Type B pancreatic cell (in vitro differentiated cells): ENCODE measurements at places on chromosomes 2 and 18. TPM values are rescaled to one million over a fixed set of nuclear protein-coding genes. Genes with fewer than 3 reads are reported as not detected.

BMP10 gene
- total RNA-seq, result 0.36 TPM in 1 of 2 replicates, not detected in the other

DNA sequence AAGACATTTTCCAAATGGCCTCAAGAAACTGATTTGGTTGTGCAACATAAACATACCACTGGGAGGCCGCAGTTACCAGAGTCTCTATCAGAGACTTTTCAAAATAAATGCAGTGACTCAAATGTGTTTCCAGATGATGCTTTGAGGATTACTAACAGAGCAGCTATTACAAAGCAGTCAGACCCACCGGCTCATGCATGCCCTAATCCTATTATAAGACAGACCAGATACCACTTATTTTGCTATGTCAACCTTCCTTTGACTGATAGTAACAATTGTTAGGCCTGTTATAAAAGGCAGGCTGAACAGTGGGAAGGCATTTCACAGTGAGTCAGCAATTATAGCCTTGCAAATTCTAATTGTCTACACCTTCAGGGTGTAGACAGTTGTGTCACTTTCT is 217.7 kb downstream of the LRRTM1 start:
- DNase-seq, result no peak

DNA sequence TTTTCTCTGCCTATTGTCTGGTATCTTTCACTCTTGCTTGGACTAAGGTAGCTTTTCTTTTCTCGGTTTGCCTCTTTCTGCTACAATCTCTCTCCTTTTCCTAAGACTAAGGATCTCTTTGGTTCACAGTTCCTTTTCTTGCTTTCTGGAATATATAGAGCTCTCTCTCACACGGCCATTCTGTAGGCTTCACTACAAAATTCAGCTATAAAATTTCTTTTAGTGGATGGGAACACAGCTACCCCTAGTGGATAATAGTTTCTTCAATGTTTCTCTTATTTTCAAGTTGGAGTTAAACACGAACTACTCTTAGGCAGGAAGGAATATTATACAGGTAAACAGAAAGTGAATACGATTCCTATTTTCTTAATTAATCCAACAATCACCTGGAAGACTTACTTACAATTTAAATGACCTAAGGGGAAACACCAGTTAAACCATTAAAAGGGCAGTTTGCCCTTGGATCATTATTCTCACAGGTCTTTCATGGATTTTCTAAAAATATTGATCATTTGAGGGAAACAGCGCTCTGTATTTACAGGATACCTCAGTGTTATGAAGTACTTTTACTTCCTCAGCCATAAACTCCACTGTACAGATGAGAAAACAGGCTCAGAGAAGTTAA is 140.5 kb downstream of the LRP2 start:
- DNase-seq, result no peak

DNA sequence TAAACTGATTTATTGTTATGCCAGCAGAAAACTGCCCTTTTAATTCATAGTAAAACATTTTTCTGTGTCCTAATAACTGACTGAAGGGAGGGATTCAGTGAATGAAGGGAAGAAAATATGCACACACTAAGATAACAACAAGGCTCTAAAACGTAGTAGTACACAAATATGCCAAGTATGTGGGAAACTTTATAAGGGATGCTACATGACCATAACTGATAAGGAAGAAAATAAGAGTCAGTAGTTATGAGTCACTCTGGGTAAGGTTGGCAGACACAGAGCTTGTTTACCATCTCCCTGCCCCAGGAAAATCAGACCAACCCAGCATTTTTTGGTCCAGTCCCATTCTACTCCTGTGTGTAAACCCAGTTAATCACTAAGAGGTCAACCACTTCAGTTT is 124.2 kb downstream of the RPRM start:
- DNase-seq, result no peak

- DNase-seq, result no peak
These were observed 27.0 kb upstream of the LPIN1 start for GRCh38 chr2:11719230-11719977.

PROKR1 gene
- 0.10 and 0.41 TPM in 2 replicates for total RNA-seq

GRCh38 chr2:195795879-195796278 is 138.9 kb downstream of the SLC39A10 start:
- no peak for DNase-seq

- DNase-seq, result no peak
These were observed 540.9 kb upstream of the NRP2 start for GRCh38 chr2:205141381-205141780.

DNA sequence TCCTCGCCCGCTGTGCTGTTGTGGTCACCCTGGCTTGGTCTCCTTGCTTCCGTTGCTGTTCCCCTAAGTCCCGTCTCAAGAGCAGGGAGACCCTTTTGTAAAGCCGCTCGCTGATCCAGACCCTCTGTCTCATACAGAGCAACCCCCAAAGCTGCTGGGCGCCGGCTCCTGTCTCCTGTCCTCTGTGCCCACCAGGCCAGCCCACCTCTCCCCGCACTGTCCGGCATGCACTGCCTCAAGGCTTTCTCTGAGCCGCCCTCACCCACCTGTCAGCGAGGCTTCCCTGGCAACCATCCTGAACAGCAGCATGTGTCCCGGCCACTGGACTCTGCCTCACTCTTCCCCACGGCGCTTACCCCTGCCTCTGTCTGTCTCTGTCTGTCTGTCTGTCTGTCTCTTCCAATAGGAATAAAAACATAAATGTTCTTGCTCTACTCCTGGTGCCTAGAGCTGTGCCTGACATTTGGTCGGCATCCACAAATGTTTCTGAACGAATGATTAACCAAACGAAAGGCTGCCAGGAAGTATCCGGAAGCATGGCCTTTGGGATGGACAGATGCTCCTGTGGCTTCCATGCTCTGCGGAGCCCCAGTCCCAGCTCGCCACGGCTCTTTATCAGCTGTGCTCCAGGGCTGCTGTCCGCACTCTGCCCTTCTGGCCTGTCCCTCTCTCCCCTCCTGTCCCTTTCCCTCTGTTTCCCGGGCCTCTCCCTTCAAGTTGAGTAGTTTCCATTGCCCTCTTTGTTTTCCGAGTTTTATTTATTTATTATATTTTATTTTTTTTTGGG is 7.8 kb downstream of the COLEC11 start:
- DNase-seq, result no peak

GRCh38 chr2:74917702-74918619 is 40.5 kb upstream of the POLE4 start:
- no peak for DNase-seq

DNA sequence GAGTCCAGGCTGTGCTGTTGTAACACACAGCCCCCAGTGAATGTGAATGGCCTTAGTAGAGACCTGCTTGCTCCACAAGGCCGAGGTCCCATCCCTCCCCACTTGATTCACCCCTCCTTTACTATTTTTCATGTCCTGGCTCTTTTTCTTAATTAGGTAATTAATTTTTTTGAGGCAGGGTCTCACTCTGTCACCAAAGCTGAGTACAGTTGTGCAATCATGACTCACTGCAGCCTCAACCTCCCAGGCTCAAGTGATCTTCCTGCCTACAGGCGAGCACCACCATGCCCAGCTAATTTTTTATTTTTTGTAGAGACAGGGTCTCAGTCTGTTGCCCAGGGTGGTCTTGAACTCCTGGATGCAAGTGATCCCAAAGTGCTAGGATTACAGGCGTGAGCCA is 19.3 kb downstream of the FBLN7 start:
- no peak for DNase-seq

DNA sequence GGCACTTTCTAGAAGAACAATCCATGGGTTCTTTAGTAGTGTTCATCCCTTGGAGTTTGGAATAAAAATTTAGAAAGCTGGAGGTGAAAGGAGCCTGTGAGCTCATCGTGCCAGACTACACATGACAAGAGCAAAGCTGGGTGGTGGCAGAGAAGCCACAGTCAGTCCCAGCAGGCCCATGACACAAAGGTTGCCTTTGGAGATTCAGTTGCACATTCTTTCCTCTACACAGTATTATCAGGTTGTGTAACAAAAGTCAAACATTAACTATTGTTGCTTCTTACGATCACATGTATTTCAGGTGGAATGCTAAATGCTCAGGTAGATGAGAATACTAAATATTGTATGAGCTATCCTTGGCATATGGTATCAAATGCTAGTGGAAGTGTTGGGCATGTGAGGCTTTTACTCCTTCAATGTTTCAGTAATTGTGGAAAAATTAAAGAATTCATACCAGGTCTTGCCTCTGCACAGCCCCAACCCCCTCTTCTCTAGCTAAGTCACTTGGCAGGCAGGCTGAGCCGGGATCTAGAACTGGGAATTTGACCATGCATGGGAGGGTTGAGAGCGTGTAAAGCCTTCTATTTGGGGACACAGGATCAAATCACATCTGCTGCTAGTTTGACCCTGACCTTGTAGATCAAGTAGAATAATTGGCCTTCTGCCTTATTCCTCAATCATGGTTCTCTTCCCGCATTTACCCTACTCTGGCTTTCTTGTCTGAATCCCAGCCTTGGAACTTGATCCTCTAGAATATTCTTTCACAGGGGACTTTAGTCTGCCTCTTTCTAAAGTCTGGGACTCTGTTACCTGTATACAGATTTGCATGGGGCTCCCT is 230.9 kb downstream of the GCA start:
- no peak for DNase-seq
